Stimulated activated CD8-positive, alpha-beta memory T cell treated with anti-CD3 and anti-CD28 coated beads, Interleukin-7, amount 100 ng/mL, for 4 hours (primary cell): ENCODE measurements at places on chromosomes 3 and 15.

- DNase-seq, result no peak
These were observed 19.7 kb downstream of the FAM107A start for GRCh38 chr3:58557491-58557890.

DNA sequence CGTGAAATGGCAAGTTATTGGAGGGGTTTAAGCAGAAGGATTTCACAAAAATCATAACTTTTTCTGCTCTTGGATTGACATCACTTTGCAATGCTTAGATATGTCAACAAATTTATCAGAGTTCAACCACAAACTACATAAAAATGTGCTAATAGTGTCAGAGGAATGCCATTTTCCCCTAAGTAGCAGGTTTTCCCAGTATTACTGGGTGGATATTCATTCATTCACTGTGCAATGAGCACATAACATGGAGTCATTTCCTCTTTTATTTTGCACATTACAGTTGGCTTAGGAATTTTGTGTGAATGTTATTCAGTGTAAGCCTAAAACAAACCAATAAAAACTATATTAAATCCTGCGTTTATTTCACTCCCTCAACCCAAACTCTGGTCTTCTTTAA is 537.3 kb upstream of the MCTP2 start:
- no peak for DNase-seq

DNA sequence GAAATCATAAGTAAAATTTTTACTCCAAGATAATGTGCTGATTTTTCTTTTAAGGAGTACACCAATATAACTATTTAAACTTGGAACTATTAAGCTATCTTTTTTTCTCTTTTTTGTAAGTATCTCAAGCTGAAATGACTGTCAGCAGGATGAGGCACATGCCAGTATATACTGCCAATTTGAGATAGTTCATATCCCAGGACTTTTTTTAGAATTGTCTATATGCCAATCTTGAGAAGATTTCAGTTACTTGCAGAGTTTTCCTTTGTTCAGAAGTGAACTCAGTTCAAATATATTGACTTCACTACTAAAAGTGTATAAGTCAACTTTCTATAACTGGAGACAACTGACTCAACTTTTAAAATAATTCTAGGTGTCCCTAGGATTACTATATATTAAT is 181.7 kb upstream of the ZNF717 start:
- no peak for DNase-seq

DNA sequence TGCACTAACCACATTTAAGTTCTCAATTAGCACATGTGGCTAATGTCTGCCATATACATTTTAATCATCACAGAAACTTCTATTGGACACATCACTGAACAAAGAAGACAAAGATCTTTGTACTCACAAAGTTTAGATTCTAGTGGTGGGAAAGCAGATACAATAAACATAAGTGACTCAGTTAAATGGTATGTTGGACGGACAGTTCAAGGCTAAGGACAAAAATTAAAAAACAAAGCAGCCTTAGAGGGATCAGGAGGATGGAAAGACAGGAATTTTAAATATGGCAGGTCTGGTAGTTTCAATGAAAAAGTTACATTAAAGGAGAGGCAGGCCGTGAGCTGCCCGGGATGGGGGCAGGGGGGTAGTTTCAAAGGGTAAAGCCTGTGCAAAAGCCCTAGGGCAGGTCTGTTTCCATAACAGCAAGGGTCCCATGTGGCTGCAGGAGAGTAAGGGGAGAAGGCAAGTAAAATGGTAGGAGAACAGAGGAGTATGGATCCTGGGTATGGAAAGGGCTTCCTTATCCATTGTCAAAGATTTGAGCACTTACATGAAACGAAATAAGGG is 220.7 kb downstream of the FHIT start:
- no peak for DNase-seq

DNA sequence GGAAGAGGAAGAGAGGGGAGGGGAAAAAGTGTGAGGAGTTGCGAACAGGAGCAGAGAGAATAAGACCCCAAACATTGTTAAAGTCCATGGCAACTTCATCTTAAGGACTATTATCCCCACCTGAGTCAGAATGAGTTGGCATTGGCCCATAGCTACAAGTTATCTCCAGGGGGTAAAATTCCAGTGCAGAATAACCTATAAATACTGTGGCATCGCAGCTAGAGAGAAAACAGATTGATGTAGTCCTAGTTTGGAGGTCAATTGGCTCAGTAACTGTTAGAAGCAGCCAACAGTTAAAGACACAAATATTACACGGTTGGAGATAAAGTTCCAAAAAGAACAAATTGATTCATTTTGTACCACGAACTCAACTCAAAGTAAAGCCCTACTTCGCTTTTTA is 313.9 kb upstream of the CCDC54 start:
- DNase-seq, result no peak
